ENCODE measurements at places on chromosomes 16 and 17. TPM values are rescaled to one million over a fixed set of nuclear protein-coding genes. Genes with fewer than 3 reads are reported as not detected.
A peak's percentile ranks its signal among the peaks of the same experiment; 100 is the strongest.

Gene SLC35G6
- total RNA-seq = not detected

Gene ABCA3
- total RNA-seq = 58.4 TPM

Gene HS3ST6
- total RNA-seq = 3.3 TPM

Gene TSNAXIP1
- 1.6 TPM for total RNA-seq

Gene PDE6G
- 0.85 TPM for total RNA-seq

DNA sequence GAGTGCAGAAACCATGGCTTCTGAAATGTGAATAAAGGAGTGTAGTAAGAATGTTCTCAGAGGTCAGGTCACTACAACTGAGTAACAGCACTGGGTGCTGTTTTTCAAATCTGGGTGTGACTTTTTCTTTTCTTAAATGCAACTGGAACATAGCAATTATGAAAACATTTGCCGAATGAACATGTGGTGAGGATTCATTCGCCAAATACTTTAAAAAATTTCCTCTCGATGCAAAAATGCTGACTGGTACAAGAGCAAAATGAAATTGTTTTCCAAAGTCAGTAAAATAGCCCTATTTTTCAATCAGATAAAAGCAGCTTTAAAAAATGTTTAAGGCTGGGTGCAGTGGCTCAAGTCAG is 18.6 kb downstream of the ZDHHC7 start:
- DNase-seq = no peak
- peak overlapping the region; percentile 63 for H3K27ac ChIP-seq
- peaks cover 30% of the 10 kb centered on the region for H3K4me1 ChIP-seq
- H3K27me3 ChIP-seq = no peaks in the 10 kb centered on the region
- H3K4me3 ChIP-seq = no peak overlapping the region

GRCh38 chr16:22010902-22011301 is 3.0 kb downstream of the MOSMO start:
- no peak overlapping the region for H3K27ac ChIP-seq
- no peaks in the 10 kb centered on the region for H3K27me3 ChIP-seq
- peaks cover 2% of the 10 kb centered on the region for H3K36me3 ChIP-seq
- H3K4me1 ChIP-seq = peaks cover 24% of the 10 kb centered on the region
- H3K4me3 ChIP-seq = no peak overlapping the region

GRCh38 chr17:74012465-74012864 is 191.0 kb upstream of the RPL38 start:
- H3K36me3 ChIP-seq = no peaks in the 10 kb centered on the region
- DNase-seq = no peak
- H3K4me3 ChIP-seq = no peak overlapping the region
- no peaks in the 10 kb centered on the region for H3K4me1 ChIP-seq
- H3K27ac ChIP-seq = no peak overlapping the region

GRCh38 chr17:28598799-28599310 is at the start of gene SPAG5:
Gene SPAG5, minus strand, starts transcription at chr17:28599025. Its CDS starts 79 bp downstream, at chr17:28598946.
- DNase-seq = peak; percentile 57
- H3K4me3 ChIP-seq = peak within 1 kb of the TSS; percentile 82
- H3K27ac ChIP-seq = peak within 1 kb of the TSS; percentile 95
- H3K27me3 ChIP-seq = no peaks in the 10 kb centered on the region

- no peak for DNase-seq
- H3K27ac ChIP-seq = peak overlapping the region; percentile 44
- no peaks in the 10 kb centered on the region for H3K36me3 ChIP-seq
- peaks cover 58% of the 10 kb centered on the region for H3K4me1 ChIP-seq
- no peak overlapping the region for H3K4me3 ChIP-seq
Measured at GRCh38 chr17:958712-959451, 20.7 kb downstream of the NXN start.

DNA sequence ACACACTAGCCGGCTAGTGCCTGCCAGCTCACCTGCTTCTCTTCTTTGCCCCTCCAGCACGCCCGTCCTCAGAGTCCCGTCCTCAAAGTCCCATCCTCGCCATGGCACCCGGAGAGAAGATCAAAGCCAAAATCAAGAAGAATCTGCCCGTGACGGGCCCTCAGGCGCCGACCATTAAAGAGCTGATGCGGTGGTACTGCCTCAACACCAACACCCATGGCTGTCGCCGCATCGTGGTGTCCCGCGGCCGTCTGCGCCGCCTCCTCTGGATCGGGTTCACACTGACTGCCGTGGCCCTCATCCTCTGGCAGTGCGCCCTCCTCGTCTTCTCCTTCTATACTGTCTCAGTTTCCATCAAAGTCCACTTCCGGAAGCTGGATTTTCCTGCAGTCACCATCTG is 3.6 kb downstream of the SCNN1G start:
- H3K4me3 ChIP-seq = no peak overlapping the region
- H3K36me3 ChIP-seq = no peaks in the 10 kb centered on the region
- DNase-seq = no peak
- H3K27ac ChIP-seq = no peak overlapping the region

- no peak overlapping the region for H3K27ac ChIP-seq
- DNase-seq = no peak
- H3K27me3 ChIP-seq = no peaks in the 10 kb centered on the region
- H3K4me1 ChIP-seq = no peaks in the 10 kb centered on the region
Measured at GRCh38 chr16:85820604-85821372, 21.3 kb downstream of the COX4I1 start.

DNA sequence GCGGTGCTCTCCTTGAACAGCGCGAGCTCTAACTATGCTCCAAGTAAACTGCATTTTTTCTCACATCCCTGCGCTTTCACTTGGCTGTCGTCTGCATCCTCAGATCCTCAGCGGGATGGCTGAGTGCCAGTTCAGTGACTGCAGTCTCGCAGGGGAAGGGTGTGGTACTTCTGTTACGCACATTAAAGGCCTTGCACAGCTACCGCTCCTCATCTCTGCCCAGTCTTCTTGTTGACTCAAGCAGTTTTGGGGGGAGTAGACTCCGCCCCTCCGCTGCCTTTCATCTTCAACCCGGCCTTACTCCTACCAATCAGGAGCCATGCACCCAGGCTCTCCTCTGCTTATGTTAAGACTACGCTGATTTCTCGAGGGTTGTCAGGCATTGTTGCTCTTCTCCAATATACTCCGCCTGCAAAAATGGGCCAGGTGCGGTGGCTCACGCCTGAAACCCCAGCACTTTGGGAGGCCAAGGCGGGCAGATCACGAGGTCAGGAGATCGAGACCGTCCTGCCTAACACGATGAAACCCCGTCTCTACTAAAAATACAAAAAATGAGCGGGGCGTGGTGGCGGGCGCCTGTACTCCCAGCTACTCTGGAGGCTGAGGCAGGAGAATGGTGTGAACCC is 10.0 kb downstream of the ATP5PD start:
- DNase-seq = no peak
- H3K4me1 ChIP-seq = peaks cover 10% of the 10 kb centered on the region
- 0 out of 2 replicates have a peak, but pooled peaks cover 2% of the 10 kb centered on the region for H3K36me3 ChIP-seq
- H3K27ac ChIP-seq = peak overlapping the region; percentile 87
- no peaks in the 10 kb centered on the region for H3K27me3 ChIP-seq
- H3K4me3 ChIP-seq = 0 out of 2 replicates have a peak overlapping the region, but pooled peaks have one; percentile 66

- H3K27ac ChIP-seq = no peak overlapping the region
- no peaks in the 10 kb centered on the region for H3K4me1 ChIP-seq
- H3K27me3 ChIP-seq = no peaks in the 10 kb centered on the region
- H3K4me3 ChIP-seq = no peak overlapping the region
- no peak for DNase-seq
Measured at GRCh38 chr17:75325827-75326225, 36.6 kb upstream of the SLC25A19 start.
